NK-92 treated with Interleukin-12 subunit alpha and Interleukin-12 subunit beta, amount 100 ng/mL, for 24 hours (cell line): ENCODE measurements at places on chromosomes 12 and 14.

GRCh38 chr14:88181072-88181471, 142.0 kb downstream of the KCNK10 start:
- DNase-seq = no peak

DNA sequence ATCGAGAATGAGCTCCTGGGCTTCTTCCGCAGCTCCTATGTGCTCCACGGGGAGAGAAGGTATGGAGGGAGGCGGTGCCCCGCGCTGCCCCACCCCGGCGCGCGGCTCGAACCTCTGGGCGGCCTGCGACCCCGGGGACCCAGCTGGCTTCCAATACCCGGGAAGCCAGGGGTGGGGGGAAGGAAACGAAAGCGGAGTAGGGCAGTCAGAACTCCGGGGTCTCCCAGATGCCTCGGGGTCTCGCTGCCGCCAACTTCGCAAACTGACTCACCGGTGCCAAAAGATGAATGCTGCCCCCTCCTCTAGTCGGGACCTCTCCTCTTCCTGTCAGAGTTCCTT, 1.3 kb downstream of the TRHDE start:
- DNase-seq = no peak

- no peak for DNase-seq
Observed at GRCh38 chr12:5232826-5233500, 189.3 kb downstream of the KCNA5 start.

- DNase-seq = no peak
Observed at GRCh38 chr12:58424735-58425392, 483.5 kb downstream of the ATP23 start.

GRCh38 chr12:48678551-48679185, 3.4 kb downstream of the KANSL2 start:
- no peak for DNase-seq

DNA sequence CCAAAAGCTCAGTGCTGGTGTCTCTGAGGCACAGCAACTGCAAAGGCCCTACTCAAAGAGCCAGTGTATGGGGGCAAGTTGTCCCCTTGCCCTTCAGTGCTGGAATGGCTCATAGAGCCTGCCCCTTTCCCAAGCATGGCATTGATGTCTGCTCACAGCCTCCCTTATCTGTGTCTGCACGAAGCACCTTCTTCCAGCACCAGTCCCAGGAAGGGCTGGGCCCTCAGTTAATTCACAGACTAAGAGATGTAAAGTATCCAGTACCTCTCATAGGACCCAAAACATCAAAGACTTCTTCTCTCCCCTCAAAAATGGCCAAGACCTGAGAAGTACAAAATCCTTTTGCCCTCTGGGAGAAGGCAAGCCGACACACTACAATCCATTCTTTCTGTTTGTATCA, 1.6 kb upstream of the CMAS start:
- DNase-seq = no peak

- DNase-seq = no peak
Observed at GRCh38 chr12:128726886-128727285, 96.9 kb downstream of the SLC15A4 start.

DNA sequence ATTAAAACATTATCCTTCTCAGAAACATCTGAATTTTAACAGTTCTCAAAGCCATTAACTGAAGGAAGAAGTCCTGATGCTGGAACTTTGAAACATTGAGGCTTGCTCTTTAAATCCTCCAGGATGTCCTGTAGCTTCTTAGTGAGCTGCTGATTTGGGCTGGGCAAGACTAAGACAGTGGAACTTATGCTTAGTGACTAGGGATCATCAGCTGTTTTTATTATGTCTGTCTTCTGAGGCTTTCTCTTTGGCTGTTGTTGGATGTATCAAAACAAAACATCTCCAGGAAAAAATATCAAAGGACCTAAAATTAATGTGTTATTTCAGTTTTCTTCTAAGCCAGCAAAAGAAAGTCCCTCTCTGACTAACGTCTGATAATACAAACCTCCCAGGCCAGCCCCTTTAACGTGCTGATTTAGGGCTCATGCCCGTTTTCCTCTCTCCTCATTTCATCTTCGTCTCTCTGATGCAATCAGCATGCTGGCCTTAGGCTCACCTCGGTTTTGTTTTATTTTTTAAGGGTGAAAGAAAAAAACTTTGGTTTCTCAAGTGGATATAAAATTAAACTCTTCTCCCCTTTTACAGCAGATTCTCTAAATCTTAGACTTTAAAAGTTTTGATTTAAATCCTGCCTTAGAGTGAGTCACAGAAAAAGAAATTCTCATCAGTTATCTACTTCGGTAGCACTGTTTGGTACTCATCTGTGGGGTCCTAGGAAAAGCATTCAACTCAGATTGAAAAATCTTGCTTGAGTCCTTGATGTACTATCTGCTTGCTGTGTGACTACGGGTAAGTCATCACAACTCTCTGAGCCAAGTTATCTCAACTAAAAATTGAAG, 106.2 kb upstream of the CCDC91 start:
- no peak for DNase-seq

GRCh38 chr12:116217045-116217735, 60.3 kb downstream of the MED13L start:
- DNase-seq = no peak

- DNase-seq = no peak
Observed at GRCh38 chr14:32331206-32331605, 2.1 kb downstream of the AKAP6 start.

GRCh38 chr14:61266436-61266835, 14.7 kb downstream of the TMEM30B start:
- no peak for DNase-seq

DNA sequence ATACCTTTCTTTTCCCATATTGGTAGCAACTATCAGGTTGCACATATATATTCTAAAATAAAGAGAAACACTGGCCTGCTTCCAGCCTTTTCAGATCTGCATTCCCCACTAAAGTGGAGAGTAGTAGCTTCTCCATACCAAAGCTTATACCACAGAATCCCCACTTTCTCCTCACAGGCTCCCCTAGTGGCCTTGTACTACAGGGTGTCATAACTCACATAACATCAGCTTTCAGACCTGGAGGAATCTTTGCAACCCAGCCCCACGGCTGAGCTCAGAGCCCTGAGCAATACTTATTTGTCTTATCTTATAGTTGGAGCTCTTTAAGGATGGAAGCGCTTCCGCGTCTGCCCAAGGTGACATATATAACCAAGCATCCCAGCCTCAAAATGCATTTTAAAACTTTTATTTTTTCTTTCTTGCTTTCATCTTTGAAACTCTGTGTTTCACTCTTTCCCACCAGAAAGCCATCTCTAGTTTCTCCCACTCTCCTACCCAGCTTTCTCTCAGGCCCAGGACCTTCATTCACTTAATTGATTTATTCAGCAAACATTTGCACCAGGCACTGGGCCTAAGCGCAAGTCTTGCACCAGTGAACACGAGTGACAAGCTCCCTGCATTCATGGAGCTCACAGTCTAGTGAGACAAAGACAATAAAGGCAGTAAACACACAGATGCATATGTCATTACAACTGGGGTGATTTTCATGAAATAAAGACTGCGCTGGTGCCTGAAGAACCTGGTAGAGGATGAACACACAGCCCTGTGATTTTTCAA, 254.7 kb downstream of the IPO8 start:
- DNase-seq = no peak

DNA sequence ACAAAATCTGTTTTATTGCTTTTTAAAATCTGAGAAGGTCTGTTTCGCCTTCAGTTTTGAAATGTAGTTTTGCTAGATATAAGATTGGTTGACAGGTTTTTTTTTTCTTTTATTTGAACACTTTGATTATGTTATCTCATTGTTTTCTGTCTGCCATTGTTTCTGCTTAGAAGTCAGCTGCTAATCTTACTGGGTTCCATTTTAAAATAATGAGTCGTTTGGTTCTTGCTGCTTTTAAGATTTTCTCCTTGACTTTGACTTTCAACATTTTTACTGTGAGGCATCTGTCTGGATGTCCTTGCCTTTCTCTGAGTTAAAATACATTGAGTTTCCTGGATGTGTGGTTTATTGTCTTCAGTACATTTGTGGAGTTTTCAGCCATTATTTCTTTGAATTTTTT, 56.7 kb downstream of the ADIPOR2 start:
- DNase-seq = no peak
